Brain microvascular endothelial cell (primary cell): ENCODE measurements at places on chromosomes 4 and X.

DNA sequence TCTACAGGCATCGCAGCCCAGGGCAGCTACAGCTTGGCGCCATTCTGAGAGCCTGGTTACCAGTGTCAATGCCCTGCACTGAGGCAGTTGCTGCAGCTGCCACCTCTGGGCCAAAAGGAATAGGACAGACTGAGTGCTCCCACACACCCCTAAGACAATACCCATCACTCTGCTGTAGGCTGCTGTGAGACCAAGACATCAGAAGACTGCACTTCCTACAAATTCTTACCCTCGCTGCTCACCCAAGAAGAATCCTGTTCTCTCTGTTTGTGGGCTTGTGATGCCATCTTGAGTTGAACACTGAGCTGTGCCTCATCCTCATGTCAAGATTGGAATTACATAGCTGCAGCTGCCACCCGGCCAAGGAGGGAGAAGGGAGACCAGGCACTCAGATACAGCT is 1847.0 kb upstream of the PCDH10 start:
- DNase-seq: no peak

GRCh38 chr4:151811403-151811802 is 50.6 kb upstream of the GATB start:
- no peak for DNase-seq

GRCh38 chr4:88791274-88791673 is 93.6 kb upstream of the NAP1L5 start:
- DNase-seq: no peak

DNA sequence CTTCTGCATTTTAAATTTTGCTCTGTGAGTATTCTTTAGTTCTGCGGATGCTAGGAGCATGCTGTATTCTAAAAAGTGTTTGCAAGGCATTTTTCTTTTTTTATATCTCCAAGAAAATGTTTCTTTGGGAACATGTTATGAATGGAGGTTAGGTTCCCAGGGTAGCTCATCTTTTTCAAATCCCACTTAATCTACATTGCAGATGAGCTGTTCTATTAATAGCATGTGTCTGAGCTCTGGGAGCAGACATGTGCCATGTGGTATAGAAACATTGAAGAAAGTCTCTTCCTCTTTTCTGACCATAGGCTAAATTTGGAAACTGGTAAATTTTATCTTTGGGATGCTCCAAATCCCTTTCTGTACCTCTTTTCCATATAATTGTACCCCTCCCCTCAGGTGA is 23.2 kb downstream of the DIAPH2 start:
- DNase-seq: no peak
